BE2C (cell line): ENCODE measurements at places on chromosomes 5 and 9.

GRCh38 chr5:179802207-179802883, 4.3 kb downstream of the MGAT4B start:
- DNase-seq, result no peak

GRCh38 chr5:177496727-177497291, 595 bp downstream of the PDLIM7 start:
- DNase-seq, result peak; percentile 91

DNA sequence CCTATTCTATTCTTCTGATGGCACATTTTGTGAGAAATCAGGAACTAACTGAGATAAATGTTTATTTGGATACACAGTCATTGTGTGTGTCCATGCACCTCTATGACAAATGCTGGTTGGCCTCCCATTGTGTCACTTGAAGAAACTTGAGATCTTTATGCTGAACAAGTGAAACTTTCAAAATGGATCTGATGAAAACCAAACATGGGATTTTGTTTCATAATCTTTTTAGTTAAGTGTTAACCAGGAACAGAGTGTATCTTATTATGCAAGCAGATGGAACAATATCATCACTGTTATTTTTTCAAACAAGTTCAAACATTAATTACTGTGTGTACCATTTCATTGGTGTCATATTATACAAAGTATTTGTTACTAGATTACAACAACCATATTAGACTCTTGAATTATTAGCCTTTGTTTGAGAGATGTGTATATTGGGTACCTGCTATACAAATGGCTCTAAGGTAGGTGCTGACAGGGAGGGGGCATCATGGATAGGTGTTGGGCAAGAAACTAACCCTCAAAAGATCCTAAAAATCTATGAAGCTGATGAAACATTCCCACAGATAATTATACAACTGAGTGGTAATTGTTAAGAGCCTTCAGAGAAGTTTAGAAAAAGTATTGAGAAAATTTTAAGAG, 159.8 kb downstream of the PALM2AKAP2 start:
- no peak for DNase-seq

DNA sequence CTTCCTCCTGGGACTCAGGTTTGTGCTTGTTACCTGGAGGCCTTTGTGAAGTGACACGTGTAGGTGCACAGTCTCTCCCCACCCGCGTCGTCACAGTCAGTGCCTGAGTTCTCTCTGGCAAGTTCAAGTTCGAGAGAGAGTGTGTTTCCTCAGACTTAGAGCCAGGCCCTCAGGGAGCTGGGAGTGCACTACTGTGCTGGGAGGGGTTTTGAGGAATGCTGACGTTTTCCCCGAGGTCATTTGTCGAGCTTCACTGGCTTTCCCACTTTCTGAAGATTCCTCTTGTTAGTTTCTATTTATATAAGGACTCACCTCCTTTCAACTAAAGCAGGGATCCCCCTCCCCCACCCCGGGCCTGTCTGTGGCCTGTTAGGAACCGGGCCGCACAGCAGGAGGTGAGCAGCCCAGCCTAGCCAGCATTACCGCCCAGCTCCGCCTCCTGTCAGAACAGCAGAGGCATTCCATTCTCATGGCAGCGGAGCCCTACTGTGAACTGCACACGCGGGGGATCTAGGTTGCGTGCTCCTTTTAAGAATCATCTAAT, 209.2 kb downstream of the DIRAS2 start:
- DNase-seq, result no peak

GRCh38 chr9:77588271-77588937, 59.7 kb downstream of the GNA14 start:
- no peak for DNase-seq

GRCh38 chr5:16866273-16866672, 69.8 kb downstream of the MYO10 start:
- DNase-seq, result no peak

- DNase-seq, result no peak
Measured at GRCh38 chr5:34660444-34660843, 4.3 kb downstream of the RAI14 start.

DNA sequence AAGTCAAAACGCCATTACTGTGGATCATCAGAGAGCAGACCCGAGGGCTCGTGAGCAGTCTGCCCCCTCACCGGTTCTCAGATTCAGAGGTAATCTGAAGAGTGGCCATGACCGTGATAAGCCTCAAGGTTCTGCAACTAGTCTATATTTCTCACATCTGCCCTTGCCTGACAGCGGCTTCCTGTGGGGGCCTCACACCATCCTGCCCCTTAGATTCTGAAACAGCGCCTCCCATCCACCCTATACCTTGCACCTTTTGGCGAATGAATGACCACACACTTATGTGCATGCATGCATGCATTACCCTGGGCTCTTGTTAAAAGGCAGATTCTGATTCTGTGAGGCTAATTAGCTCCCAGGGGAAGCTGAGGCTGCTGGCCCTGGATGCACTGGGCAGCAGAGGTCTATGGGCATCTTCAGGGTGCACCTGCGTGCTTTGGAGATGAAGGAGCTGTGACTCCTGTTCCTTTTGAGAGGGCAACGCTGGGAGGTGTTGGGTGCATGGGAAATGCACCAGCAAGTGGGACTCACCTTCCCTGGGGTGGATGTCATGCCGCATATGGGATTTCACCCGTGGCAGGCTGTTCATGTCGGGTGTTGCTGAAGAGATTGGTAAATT, 7.8 kb upstream of the GADD45G start:
- no peak for DNase-seq

GRCh38 chr5:20469390-20469789, 481.4 kb upstream of the CDH18 start:
- DNase-seq, result no peak

- no peak for DNase-seq
Measured at GRCh38 chr5:153101235-153102180, 389.0 kb upstream of the GRIA1 start.

DNA sequence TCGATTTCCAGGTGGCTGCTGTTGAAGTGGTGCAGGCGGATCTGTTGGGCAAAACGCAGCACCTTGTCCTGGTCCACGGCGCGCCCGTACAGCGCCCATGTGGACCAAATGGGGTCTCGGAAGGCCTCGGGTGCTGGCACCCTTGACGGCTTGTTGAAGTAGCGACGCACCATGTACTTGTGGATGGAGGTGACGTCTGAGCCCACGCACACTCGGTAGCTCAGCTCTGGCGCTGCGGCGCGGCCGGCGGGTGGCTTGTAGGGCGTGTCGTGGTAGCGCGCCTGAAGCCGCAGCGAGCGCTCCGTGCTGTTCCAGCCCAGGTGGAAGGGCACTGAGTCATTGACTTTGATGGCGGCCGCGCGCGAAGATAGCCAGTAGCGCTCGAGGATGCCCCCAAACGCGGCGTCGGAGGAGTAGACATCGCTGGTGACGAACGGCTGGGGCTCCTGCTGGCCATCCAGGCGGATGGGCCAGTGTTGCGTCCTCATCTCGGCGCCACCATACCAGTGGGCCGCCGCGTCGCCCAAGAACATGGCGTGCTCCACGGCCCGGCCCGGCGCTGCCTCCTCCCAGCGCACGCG, 4.7 kb downstream of the MYORG start:
- no peak for DNase-seq

- no peak for DNase-seq
Measured at GRCh38 chr5:181198106-181198685, 6.8 kb downstream of the TRIM7 start.

- no peak for DNase-seq
Measured at GRCh38 chr9:20340511-20340861, 281.8 kb downstream of the MLLT3 start.

DNA sequence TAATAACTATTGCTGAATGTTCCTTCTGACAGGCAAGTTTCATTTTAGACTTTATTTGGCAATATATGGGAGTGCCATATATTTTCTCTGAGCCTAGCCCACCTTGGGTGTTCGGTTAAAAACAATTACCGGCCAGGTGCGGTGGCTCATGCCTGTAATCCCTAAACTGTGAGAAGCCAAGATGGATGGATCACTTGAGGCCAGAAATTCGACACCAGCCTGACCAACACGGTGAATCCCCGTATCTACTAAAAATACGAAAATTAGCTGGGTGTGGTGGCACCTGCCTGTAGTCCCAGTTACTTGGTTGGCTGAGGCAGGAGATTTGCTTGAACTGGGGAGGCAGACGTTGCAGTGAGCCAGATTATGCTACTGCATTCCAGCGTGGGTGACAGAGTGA, 47.9 kb downstream of the TNFSF15 start:
- no peak for DNase-seq

DNA sequence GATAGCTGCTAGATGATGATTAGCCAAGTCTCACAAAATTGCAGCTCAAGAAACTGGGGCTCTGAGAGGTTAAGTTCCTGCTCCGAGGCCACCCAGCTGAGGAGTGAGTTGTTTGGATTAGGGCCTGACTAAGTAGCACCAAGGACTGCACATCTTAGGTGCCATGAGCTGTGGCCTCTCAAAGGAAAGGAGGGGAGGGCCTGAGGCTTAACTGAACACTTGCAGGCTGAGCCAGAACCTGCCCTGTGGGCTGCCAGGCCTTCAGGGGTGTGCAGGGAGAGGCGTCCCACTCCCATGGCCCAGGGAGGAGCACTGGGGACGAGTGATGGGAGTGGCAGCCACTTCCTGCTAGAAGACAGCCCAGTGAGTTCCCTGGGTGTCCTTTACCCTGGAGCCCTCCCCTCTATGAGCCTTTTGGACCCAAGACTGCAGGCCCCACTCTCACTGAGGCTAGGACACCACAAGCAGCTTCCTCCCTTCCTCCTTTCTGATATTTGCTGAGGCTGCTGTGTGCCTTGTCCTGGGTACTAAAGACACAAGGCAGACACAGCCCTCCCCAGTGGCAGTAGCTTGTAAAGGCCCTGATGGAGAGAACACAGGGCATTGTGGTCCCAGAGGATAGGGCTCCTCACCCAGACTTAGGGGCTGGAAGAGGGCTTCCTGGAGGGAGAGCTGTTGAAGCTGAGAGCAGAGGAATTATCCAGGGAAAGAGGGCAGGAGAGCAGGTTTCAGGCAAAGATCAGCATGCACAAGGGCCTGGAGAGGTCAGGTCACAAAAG, 22.1 kb downstream of the LMX1B start:
- DNase-seq, result no peak

DNA sequence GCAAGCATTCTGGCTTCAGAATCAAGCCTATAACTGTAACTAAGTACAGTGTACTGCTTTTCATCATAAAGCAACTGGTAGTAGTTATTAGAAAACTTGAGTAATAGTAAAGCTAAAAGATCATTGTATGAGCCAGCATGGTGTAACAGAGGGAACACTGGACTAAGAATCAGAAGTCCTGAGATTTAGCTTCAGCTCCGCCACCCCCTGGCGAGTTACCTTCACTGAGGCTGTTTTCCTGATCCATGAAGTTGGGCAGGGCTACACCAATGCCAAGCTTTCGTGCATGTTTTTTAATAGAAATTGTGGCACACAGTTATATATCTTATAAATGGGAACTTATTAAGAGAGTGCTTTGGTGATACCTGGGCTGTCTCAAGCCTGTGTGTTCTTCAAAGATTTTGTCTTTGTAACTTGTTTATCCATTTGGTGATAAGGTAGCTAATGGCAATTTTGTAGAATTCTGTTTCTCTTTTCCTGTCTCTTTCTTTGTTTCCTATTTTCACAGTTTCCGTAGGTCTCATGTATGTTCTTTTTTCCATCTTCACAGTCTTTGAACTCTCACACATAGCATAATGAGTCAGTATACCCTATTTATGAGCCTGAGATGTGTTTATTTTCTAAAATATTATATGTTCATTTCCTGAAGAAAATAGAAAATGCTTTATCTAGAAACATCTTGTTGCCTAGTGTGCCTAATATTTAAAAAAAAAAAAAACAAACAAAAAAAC, 102.3 kb downstream of the GDNF start:
- DNase-seq, result no peak

DNA sequence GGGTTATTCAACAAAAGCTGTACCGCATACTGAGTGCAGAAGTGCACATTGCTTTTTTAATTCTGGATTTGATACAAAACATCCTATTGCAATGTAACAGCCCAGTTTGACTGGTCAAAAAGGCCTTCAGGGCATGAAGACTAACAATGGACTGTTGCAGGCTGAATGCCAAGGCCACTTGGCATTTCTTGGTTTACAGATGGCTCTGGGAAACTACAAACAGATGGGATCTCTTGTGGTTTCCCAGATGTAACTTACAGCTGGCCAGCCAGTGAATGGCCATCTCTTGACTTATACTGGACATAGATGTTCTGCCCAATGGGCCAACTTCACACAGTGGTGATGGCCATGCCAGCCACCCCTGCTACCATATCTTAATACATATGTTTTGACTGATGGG, 36.8 kb downstream of the UGT3A2 start:
- no peak for DNase-seq

- no peak for DNase-seq
Measured at GRCh38 chr5:148999741-149000140, 63.1 kb downstream of the SH3TC2 start.

- no peak for DNase-seq
Measured at GRCh38 chr5:65012301-65012892, 243.7 kb downstream of the CWC27 start.

DNA sequence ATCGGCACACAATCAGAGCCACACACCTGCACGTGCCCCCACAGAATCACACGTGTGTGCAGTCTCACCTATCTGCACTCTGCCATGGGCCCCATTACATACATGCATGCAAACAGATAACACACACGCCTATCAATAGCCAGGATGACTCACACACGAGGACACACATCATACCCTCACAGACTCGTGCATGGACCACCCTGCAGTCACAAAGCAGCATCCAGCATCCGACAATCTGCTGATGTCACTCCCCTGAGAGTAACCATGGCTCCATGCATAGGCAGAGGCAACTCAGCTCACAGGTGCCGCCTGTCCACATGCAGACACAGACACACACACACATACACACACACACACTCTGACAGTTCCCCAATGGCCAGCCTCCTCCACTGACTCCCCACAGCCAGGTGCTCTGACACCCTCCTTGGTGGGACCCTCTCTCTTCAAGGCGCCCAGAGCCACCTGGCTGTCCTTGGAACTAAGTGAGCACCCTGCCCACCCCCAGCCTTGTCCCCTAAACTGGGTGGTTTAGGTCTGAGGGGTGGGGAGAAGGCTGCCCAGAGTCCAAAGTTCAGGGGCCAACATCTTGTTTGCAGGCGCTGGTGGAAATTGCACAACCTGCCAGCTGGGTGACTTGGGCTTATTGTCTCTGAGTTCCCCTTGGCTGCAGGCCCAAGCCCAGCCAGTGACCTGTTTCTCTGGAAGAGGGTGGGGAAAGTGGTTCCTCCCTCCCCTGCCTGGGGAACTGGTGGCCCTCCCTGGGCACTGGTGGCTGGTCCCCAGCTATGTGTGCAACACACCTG, 34.6 kb upstream of the NEK6 start:
- DNase-seq, result no peak

DNA sequence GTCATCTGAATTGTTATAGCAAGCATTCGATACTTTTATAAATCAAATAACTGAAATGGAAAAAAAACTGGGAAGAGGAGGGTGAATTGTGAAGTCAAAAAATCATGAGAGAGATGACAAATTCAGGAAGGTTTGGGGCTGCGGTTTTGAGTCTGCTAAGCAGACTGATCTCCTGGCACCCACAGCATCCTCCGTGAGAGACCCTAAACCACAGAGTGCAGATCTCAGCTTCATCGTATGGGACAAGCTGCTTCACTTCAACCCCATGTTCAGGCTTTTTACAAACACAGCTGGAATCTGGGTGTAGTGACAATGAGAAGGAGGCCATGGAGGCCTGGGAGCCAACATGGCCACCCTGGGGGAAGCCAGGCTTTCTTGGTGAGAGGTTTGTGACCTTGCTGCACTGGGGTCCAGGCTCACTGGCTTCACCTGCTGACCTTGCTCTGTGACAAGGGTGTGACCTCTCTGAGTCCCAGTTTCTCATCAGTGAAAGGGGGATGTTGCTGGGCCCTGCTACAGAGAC, 19.4 kb downstream of the USP20 start:
- no peak for DNase-seq

- peak; percentile 97 for DNase-seq
Measured at GRCh38 chr9:105064248-105065097, 136.5 kb upstream of the ABCA1 start.

GRCh38 chr5:73110190-73110589, 10.2 kb upstream of the TMEM171 start:
- no peak for DNase-seq
